Neural crest cell (in vitro differentiated cells): ENCODE measurements at places on chromosomes 7 and 10.

DNA sequence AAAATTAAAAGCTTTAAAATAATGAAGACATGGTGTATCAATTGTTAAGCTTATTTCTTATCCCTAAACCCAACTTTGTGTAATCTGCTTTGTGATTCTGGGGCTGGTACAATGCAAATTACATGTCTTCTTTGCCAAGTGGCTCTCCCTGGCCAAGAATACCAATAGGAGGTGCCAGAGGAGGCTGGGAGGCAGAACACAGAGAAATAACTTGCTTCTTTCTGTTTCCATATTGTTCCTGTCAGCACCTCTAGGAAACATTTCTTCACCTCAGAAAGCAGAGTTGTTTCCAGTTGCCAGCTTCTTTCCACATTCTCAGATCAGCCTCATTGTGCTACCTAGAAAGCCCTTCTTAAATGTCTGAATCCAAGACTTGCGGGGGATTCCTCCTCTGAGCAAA is 174.4 kb downstream of the MDFIC start:
- DNase-seq = no peak

DNA sequence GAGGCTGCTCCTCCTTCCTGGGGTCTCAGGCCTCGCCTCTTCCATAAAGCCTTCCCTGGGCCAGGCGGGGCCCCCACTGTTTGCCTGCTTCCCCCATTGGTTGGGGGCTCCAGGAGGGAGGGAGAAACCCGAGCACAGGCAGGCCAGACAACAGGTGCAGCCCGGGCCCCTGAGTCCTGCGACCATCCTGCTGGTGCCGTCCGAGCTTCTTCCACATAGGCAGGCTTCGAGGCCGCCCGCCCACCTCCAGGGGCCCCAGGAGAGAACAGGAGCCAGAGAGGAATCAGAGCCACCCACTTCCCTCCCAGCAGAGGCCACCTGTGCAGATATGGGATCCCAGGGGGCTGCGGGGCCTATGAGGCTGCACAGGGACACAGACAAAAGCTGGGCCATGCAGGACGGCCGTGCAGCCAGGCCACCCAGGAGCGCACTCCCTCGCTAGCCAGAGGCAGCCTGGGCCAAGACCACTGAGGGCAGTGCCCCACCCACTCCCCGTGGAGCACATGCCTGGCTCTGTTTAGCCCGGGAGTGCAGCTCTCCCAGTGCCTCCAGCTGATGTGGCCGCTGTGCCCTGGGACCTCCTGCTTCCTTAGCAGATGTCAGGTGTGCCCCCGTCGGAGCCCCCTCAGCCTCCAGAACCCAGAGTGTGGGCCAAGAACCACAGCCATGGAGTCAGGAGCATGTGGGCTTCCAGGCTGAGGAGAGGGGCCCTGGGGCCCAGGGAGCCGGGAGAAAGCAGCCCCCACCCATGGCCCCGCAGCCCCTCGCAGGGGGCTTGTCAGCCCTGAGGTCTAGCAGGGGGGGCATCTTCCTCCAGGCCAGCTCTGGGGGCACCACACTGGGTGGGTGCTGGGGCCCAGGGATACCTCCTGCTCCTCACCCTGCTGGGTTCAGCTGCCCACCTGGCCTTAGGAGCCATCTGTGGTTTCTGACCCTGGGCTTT is 59.9 kb upstream of the INPP5A start:
- DNase-seq = no peak

GRCh38 chr7:41275255-41275654 is 427.6 kb downstream of the INHBA start:
- no peak for DNase-seq

GRCh38 chr7:29483219-29484104 is 80.2 kb upstream of the PRR15 start:
- no peak for DNase-seq

DNA sequence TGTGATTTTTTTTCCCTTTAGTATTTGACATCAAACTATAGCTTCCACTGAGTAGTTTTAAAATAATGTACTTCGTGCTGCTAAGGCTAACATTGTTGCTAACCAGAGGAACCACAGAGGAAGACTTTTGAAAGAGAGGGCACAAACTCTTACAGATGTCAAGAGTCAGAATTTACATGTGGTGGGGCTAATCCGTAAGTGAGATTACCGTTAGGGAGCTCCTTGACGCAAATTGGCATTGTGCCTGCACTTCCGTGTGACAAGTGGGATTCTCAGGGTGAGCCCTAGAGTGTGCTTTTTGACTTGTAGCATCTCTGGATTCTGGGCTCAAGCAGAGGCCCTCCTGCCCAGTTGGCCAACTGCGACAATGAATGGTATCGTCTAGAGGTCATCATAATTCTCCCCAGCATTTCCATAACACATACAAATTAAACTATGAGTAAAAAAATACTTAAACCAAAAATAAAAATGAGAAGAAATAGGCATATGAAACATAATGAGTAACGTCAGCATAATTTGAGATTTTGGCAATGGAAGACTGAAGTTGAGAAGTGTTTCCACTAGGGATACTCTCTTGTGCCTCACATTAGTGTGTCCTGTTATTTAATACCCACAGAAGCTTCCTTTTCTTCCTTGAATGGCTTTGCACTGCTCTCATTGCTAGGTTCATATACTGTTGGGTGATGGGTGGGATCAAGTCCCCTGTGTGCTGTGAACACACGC is 164.0 kb downstream of the SDK1 start:
- no peak for DNase-seq

DNA sequence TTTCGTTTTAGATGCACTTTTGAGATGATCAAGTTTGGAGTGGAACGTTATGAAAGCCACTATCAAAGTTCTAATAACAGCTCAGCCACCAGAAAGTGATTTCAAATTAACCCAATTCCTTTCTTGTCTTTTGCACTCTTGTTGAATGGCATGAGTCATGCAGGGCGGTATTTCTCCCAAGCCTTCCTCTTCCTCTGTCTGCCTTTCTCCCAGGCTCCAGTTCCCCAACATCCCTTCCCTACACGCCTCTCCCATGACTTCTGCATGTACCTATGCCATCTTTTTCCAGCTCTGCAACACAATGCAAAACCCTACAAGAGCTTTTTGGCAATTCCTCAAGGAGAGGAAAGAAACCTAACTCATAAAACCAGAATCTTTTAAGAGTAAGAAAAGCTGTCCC is 21.8 kb upstream of the NPS start:
- no peak for DNase-seq

GRCh38 chr10:99411546-99411945 is 18.9 kb downstream of the GOT1 start:
- DNase-seq = no peak
